ENCODE measurements at places on chromosomes 4 and X.
A peak's percentile ranks its signal among the peaks of the same experiment; 100 is the strongest.

DNA sequence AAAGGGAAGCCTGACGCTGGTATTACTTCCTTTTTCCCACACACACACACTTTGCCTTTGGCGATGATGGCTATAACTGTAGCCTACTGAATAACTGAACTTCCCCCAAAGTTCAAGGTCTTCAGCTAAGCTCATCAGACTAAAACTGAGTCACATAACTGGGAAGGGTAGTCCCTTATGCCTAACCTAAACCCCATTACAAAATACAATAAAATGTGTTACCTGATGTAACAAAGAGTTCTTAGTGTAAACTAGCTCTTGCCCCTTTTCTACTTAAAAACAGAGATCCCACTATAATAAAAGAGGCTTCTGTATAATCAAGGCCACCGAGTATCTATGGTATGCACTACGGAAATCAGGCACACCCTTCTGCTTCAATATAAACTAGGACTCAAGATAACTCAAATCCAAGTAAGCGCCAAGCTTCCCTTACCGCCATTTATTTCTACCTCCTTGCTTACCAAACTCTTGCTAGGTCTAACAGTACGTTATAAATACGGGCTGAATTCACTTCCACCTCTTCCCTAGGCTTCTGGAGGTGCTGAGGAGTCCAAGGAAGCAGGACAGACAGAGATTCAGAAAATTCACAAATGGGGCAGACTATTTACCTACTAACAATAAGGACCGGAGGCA lies 2.4 kb downstream of the OTUD4 start:
- DNase-seq = no peak

- no peak for DNase-seq
These were observed 33.4 kb downstream of the PHOX2B start for GRCh38 chr4:41715155-41715554.

GRCh38 chrX:46599051-46599560 lies 25.5 kb downstream of the CHST7 start:
- DNase-seq = no peak

DNA sequence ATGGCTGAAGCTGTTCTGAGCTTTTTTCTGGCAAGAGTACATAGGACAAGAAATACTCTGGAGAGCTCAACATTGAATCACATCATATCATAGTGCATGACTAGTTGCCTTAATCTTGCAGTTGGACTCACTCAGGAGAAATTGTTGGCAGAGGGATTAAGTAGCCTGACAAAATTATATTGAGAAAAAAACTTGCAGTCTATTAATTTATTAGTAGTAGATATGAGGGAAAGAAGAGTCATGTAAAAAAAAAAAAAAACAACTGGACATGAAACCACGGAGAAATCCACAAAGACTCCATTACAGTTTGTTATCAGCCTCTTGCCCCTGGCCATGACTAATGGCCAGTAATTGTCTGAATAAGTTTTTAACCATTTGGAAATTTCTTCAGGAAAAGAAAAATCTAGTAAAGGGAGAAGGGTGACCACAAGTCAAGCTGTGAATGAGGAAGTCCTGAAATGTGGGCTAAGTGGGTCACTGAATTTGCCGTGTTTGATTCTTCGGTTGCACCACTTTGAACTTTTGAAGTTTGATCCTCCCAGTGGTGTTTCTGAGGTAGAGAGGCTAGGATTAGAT lies 45.6 kb downstream of the FHL1 start:
- no peak for DNase-seq

DNA sequence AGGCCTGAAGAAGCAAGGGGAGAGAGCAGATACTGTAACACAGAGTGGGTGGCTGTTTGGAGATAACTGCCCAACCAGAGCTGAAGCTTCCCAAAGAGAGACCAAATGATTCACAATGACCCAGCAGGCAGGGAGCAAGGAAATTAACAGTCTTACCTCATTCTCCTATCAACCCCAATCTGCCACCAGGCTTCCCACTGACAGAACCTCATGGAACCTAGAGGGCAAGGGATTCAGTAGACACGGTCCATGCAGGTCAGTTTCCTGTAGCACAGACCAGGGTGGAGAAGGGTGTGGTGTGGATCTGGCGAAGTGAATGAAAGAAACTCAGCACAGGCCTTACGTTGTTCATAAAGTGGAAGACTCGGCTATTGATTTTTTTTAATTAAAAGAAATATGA lies 60.7 kb upstream of the ALB start:
- DNase-seq = no peak

DNA sequence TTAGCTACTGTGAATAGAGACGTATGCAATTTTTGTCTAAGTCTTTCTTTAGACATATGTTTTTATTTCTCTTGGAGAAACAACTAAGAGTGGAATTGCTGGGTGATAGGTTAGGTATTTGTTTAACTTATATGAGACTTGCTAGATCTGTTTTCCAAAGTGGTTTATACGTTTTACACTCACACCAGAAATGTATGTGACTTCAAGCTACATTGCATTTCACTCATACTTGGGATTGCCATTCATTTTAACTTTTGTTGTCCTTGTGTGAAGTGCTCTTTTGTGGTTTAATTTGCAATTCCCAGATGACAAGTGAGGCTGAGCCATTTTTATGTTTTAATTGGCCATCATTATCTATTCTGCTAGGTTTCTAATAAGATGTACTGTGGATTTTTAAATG lies 817.2 kb downstream of the GLUD2 start:
- no peak for DNase-seq

DNA sequence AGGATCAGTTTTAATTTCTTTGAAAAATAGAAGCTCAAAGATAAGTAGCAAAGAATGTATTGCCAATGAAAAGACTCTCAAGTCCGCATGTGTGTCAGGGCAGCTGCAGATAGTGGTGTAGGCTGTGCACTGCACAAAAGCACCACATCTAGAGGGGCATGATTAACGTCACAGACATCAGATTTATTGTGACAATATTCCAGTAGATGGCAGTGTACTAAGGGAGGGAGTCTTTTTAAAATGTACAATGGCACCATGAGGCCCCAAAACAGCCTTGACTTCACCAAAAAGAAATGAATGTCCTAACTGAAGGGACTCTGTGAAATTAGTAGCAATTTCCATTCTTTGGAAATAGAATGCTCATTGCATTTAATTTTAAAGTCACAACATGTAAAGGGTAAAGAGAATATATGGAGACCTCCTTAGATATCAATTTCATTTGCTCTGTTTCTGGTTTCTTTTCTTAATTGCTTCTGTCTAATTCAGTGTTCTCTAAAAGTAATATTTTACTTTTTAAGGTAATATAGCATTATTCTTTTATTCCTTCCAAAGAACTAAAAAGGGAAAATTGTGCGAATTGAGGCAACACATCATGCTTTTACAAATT lies 98.4 kb downstream of the ZNF827 start:
- DNase-seq = peak; percentile 15

DNA sequence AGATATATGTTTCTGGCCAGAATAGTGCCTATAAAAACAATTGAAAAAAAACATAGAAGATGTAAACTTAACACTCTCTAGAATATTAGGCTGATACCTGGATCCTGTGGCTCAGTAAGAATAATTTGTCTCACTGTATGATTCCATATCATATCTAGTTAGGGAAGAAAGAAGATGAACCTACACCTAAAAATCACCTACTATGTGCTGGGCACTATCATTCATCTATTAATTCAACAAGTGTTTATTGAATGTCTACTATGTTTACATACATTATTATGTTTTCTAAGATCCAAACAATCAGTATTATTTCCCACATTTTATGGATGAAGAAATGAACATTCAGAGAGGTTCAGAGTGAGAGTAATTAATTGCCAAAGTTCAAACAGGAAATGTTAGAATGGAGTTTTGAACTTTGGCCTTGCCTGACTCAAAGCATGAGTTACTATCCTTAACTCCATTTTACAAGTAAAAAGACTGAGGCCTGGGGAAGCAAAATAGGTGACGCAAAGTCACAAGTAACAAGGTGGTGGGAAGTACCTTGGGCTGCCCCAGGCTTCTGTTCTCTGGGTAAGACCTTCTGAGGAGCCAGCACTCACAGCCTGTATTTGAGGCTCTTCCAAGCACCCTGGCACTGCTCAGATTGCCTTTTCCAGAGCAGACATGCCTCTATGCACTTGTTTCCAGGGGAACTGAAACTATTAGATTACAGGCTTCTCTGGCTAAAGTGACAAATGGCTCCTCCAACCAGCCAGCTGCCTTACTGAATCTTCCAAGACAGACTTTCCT lies 111.1 kb upstream of the ACSL4 start:
- DNase-seq = no peak

- no peak for DNase-seq
These were observed 81.4 kb upstream of the CPEB2 start for GRCh38 chr4:14920759-14921320.

- no peak for DNase-seq
These were observed 47.3 kb upstream of the KCNE5 start for GRCh38 chrX:109672239-109672638.

GRCh38 chr4:52843958-52844357 lies 18.2 kb upstream of the RASL11B start:
- no peak for DNase-seq

DNA sequence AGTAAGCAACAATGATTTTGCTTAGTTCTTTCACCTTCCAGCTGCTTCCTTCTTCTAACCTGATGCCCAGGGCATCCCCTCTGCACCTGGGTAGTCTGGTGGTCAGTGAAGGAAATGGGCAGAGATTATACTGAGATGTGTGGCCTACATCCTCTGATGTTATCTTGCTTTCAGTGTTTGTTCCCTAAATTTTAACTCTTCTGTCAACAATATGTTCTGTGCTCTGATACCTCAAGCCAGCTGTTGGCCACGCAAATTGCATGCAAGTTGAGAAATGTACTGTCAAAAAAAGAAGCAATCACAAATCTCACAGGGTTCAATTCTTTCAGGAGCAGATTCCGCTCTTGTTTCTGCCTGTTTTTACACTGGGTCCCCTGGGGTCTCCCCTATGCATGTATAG lies 73.8 kb downstream of the FBXW7 start:
- DNase-seq = no peak

- DNase-seq = no peak
These were observed 19.8 kb upstream of the XG start for GRCh38 chrX:2732076-2732475.

- DNase-seq = no peak
These were observed 13.4 kb upstream of the DHRSX start for GRCh38 chrX:2514131-2514530.

- peak; percentile 56 for DNase-seq
These were observed 167.5 kb downstream of the CDS1 start for GRCh38 chr4:84750260-84750959.

GRCh38 chr4:92307181-92307580 lies 3.4 kb downstream of the GRID2 start:
- DNase-seq = no peak

GRCh38 chrX:108313669-108314068 lies 124.6 kb downstream of the COL4A6 start:
- DNase-seq = no peak

DNA sequence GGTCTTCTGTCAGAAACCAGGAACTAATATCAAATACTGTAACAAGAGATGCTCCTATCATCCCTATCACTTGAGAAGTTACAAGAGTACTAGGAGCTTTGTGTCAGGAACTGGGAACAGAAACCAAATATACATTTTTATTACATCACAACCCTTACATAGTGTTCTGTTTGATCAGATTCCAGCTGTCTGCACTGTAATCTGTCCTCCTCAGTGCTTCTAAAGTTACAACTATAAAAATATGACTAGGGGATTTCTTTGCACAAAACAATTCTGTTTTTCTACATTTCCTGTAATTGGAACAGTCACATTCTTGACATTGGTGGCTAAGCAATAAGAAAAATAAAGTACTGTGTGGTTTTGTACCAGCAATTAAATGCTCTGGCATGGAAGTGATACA lies 686.0 kb downstream of the PDHA2 start:
- DNase-seq = no peak

- no peak for DNase-seq
These were observed 616.9 kb downstream of the ANKRD50 start for GRCh38 chr4:124095621-124096020.

- DNase-seq = no peak
These were observed 646.5 kb upstream of the ACTRT1 start for GRCh38 chrX:128698573-128699181.

DNA sequence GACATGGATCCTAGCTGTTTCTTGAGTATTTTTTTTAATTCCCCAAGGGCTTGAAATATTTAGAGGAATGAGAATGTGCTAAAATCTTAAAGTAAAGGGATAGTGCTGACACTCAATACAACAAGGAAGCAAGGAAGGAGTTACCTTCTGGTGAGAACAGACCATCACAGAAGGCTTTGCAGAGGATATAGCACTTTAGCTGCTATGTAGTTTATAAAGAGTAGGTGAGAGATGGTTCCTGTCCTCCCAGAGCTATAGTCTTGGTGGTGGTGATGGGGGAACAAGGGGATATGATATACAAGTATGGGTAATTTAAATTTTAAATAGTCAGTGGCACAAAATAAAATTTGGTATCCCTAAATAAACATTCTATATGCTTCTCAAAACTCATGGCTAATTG lies 47.6 kb downstream of the MTHFD2L start:
- peak; percentile 23 for DNase-seq

GRCh38 chr4:174928174-174928573 lies 10.0 kb downstream of the ADAM29 start:
- DNase-seq = no peak

DNA sequence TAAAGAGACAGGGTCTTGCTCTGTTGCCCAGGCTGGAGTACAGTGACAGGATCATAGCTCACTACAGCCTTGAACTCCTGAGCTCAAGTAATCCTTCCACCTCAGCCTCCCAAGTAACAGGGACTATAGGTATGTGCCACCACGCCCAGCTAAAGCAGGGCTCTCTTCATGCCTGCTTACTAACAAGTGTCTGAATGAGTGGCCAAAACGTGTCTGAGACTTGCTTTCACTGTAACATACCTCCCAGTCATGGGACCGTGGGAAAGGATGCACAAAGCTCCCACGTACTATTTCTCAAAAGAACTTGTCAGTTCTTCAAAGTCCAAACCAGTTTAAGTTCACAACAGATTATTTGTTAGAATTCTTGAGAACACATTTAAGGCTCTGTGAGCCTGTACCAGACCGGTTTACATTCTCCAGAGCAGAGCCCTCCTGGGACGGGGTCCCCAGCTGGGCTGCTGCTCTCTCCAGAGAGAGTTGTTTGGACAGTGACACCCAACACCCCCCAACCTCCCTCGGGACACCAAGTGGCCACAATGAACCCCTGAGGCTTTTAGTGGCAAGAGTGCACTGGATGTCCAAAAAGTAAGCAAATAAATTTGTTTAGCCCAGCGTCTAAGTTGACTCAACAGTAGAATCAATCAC lies 24.1 kb downstream of the SH3KBP1 start:
- DNase-seq = no peak

- no peak for DNase-seq
These were observed 493.4 kb downstream of the INPP4B start for GRCh38 chr4:142352712-142353111.

- peak; percentile 27 for DNase-seq
These were observed 64.1 kb upstream of the TENM3 start for GRCh38 chr4:182179105-182179504.

GRCh38 chrX:121260596-121261240 lies 213.3 kb downstream of the GLUD2 start:
- DNase-seq = peak; percentile 1

All from NCI-H1417 (cell line).